NCI-H460 (cell line): ENCODE measurements at places on chromosomes 16 and 17. TPM values are rescaled to one million over a fixed set of nuclear protein-coding genes. Genes with fewer than 3 reads are reported as not detected.

PIRT gene
- not detected in 2 replicates for total RNA-seq

KRTAP9-2 gene
- not detected in 2 replicates for total RNA-seq

BCAR1 gene
- total RNA-seq = 9.9 and 10.3 TPM in 2 replicates

IL34 gene
- not detected in 2 replicates for total RNA-seq

KRT9 gene
- not detected in 2 replicates for total RNA-seq

SPNS2 gene
- 0.52 TPM in 1 of 2 replicates, not detected in the other for total RNA-seq

G6PC1 gene
- not detected in 2 replicates for total RNA-seq
